ENCODE measurements at places on chromosomes 2 and 18.

DNA sequence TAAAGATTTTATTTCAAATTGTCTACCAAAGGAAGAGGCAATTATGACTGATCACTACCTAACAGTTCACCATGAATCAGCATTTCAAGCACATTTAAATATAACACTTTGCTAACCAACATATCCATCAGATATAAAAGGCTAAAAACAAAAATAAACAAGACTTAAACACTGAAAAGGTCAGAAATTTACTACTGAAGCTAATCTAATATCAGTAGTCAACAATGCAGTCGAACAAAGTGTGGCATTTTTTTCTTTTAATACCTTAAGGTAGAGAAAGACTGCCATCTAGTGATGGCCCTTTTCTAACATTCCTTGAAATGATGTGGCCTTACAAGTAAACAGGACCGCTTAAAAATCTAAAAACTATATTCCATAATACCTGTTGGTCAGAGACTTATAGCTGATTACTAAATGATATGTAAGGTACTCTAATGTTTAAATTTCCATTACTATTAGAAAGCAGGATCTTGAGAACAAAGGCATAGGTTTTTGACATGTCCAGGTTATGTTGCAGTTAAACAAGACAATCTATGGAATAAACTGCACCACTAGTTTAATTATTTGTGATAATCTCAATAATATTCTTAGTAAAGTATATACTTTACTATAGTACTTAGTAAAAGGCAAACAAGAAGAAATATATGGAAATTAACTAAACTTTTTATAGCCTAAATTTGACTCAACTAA is 80.0 kb downstream of the EXOC6B start:
- peak; percentile 48 for DNase-seq

GRCh38 chr2:57407772-57408201 is 638.8 kb upstream of the VRK2 start:
- DNase-seq, result no peak

DNA sequence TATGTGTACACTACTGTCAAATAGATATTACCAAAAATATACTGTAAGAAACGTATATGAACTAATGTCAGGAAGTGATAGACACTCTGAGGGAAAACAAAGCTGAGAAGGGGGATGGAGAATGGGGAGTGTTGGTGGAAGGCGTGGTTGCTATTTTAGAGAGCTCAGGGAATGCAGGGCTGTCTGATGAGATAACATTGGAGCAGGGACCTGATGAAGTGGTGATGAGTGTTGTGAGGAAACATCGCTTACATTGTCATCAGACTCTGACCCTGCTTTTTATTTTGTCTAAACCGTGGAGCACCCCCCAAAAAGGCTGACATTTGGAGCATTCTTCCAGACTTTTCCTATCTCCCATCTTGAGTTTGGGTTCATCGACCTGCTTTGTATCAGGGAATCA is 194.7 kb downstream of the LTBP1 start:
- DNase-seq, result no peak

DNA sequence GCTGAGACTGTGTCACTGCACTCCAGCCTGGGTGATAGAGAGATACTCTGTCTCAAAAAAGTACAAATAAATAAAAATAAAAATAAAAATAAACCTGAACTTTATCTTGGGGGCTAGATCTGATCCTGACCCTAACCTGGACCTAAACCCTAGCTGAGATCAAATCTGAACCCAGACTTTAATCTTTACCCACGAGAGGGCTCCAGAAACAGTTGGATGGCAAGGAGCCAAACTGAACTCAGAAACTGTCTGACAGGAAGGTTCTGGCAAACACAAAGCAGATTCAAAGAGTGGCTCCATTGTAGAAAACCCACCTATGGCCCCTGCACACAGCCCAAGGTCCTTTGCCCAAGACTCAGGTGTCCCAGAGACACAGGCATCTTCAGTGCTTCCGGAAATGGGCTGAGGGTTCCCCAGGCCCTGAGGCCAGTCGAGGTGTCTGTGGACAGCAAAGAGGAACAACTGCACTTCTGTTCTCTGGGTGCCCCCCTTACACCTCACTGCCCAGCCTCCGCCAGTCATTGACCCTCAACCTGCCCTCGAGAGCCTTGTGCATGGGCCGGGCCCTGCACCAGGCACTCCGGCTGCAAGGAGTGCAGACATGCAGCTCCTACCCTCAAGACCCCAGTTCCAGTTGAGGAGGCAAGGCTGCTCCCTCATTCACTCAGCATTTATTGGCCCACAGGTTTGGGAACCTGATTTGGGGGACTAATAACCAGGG is 95.2 kb downstream of the TFCP2L1 start:
- DNase-seq, result no peak

DNA sequence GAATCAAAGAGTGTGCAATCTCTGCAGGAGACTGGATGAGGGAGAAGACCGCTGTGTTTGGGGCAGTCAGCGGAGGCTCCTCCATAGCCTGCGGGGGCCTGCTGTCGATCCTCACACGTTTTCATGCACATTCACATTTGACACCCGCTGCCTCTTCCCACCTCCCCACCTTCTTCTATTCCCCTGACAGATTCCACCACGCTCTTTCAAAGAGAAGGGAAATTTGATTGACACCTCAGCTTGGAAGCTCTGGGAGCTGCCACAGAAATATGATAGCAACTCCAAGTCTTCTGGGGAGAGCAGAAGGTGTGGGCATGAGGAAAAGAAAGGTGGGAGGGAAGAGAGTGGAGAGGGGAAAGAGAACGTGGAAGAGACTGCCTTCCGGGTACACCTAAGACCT is 87.5 kb downstream of the BOD1L2 start:
- DNase-seq, result no peak

DNA sequence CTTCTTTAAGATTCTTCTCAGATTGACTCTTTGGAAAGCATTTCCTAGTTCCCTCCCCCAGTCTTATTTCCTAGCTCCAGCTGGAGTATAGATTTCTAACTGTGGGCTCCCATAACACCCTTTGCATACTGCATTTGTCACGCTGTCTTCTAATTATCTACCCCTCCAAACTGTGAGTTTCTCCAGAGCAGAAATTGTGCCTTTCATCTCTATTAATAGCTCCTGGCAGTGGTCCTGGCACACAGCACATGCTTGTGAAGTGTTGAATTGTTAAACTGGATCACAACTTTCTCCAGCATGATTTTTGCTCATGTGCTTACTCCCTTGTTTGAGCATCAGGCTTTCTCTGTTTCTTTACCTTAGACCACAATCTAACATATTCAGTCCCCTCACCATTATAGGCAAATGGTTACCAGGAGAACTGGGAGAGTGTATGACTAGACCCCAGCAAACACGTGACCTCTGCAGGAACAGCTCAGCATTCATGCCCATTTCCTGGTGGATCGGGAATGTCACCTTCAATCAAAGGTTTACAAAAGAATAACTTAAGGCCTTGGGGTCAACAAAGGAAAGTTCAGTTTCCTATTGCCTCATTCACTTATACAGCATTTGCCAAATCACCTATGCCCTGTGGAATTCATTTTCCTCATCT is 175.7 kb upstream of the TANK start:
- DNase-seq, result no peak

GRCh38 chr2:241999184-241999583 is 129.7 kb downstream of the RTP5 start:
- no peak for DNase-seq

DNA sequence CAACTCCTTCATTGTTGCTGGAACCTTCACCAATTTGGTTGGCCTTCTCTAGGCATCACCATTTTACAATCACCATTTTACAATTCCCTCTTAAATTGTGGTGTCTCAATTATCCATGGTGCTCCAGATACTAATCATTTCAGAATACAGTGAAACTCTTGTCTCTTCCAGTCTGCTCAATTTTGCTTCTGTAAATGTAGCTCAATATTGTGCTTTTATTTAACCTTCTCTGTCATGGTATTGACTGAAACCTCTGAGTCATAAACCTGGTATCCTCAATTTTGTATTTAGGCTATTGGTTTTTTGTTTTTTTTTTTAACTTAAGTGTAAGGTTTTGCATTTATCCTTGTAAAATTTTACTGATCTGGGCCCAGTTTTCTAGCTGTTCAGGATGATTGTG is 16.1 kb downstream of the STRADB start:
- DNase-seq, result no peak

DNA sequence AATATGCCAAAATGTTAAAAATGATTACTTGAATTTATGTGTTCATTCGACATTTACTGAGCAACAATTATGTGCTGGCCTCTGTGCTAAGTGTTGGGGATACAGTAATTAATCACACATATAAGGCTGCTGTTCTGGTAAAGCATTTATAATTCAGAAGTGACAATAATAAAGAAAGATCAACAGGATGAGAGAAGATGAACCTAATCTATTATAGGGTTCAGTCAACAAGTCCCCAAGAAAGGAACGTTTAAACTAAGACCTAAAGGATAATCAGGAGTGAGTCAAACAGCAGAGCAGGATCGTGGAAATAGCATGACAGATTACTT is 60.1 kb upstream of the COX7A2L start:
- DNase-seq, result no peak

DNA sequence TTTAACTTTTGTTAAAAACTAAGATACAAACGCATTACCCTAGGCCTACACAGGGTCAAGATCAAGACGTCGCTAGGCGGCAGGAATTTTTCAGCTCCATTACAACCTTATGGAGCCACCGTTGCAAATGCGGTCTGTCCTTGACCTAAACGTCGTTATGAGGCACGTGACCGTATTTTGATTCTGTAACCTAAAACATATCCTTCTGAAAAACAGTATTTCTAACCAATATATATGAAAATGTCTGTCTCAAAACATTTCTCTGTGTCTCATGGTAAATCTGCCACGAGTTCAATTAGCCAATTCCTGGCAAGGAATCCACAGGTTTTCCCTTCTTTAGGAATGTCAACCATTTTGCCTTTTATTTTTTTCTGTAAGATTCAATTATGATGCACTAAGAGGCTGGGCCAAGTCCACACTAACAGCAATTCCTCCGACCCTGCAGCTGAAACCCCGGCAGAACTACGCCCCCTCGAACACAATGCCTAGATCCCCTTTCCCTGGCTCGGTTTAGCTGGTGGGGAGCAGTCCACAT is 1.7 kb downstream of the RTN4 start:
- no peak for DNase-seq

DNA sequence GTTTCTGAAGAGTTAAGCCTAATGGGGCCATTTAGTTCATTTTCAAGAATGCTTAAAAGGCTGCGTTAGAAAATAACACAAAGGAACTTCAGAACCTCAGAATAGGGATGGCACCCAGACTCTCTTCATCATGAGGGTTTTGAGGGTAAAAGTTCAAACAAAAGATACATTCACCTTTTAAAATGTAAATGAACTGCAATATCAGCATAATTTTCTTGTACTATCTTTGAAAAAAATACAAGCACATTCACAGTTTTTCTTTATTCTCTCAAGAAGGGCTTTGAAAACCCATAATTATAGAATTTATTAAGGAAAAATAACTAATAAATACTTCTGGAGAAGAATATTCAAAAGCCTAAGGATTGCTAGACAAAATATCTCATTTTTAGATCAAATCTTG is 791.0 kb downstream of the DCC start:
- no peak for DNase-seq

- DNase-seq, result no peak
These were observed 66.7 kb upstream of the SH3BP4 start for GRCh38 chr2:234885118-234885517.

GRCh38 chr2:227614246-227614645 is 394 bp downstream of the SCYGR3 start:
- DNase-seq, result no peak

DNA sequence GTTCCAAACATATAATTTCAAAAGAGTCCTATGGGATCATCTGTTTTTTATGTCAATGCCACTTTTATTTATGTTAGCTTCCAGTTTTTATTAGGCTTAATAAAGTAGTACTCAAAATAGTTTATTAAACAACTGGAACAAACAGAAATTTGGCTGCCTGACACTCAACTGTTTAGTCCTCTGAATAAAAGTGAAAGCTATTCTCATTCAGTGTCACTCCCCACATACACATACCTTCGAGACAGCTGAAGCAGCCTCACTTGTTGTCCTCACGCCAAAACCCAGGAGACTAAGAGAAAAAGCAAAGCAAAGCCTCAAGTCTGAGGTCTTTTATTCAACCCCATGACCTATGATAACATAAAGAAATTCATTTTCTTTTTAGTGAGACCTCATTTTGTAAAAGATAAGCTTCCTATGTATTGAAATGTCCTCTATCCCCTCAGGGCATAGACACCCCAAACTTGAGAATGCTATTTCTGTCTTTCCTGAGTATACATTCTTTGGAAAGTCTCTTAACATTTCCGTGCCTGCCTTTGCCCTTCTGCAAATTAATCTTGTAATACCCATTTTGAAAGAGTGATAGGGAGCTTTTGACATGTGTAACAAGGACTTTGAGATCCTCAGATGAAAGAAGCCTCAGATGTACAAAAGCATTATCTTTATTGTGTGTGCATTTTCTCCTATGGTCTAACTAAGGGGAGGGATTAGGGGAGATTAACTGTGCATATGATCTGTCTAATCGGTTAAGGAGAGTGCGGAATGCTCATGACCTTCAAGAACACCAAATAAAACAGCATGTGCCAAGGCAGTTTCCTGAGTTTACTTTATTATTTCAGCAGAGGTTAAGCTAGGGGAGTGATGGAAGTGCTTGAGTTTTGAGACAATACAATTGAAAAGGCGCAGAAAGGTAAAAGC is 1523.7 kb upstream of the PIK3C3 start:
- no peak for DNase-seq

- DNase-seq, result no peak
These were observed 93.7 kb downstream of the TMEM17 start for GRCh38 chr2:62412347-62412742.

- DNase-seq, result peak; percentile 38
These were observed 135.9 kb upstream of the SERPINE2 start for GRCh38 chr2:224174990-224175389.

DNA sequence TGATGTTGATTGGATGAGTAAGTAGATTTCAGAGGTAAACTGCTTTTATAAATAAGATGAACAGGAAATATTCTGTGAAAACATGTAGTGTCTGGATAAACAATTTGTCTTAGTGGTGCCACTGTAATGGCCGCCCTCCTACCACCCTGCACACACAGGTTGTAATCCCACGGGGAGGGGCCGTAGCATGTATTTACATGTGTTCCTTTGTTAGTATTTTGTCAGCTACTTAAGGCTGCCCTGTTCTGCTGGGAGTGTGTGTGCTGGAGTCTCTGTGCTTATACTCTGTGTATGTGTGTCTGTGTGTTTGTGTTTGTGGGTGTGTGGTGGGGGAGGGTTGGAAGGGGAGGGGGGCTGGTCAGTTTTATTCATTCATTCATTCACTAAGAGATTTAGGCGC is 5.1 kb downstream of the TSHZ1 start:
- DNase-seq, result no peak

DNA sequence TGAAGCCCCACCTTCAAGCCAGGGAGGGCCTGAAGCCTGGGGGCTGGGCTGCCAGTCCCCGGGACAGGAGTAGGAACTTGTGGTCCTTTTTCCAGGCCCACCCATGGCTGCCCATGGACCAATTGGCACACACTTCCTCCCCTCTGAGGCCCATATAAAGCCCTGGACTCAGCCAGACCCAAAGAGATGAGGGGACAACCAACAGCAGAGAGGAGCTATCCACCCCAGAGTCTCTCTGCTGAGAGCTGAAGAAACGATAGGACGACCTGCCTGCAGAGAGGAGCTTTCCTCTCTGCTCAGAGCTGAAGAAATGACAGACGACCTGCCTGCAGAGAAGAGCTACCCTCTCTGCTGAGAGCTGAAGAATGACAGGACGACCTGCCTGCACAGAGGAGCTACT is 43.8 kb upstream of the PEX13 start:
- DNase-seq, result no peak

All from left renal pelvis (tissue), 4 donors.